ENCODE measurements at places on chromosomes 1 and 21.

DNA sequence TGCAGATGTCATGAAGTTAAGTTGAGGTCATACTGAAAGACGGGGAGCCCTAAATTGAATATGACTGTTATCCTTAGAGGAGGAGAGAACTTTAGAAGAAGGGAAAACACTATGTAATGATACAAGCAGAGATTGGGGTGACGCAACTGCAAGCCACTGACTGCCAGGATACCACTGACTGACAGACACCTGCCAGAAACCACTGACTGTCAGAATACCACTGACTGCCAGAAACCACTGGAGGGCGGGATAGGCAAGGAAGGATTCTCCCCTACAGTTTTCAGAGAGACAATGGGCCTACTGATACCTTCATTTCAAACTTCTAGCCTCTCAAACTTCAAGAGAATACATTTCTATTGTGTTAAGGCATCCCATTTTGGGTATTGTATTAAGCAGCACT, 388.7 kb downstream of the USH2A start:
- DNase-seq, result no peak

GRCh38 chr1:155884031-155884960, 24.9 kb downstream of the SYT11 start:
- no peak for DNase-seq

DNA sequence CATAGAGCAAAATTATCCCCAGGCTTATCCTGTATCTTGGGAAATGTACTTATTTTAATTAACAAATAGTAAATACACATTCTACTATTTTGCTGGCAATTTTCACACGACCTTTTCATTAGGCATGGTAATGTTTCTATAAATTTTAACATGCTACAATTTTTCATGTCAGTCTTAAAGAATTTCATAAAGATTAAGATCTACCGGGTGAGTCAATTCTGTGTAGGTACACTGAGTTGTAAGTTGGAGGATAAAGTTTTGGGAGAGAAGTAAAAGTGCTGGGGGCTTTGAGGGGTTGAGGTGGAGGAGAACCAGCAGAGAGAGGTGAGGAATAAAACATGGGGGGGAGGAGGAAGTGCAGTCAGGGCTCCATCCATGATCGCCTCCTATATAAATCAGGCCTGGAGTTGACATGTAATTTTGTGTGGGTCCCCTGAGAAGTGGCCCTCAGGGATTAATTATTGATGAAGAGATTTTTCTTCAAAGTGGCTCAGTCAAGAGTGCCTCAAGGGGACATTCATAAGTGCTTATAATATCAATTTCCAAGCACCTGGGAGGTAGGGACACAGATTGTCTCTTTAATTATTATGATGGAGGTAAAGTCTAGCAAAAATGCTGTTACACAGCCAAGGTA, 7.2 kb downstream of the DPYD start:
- no peak for DNase-seq

DNA sequence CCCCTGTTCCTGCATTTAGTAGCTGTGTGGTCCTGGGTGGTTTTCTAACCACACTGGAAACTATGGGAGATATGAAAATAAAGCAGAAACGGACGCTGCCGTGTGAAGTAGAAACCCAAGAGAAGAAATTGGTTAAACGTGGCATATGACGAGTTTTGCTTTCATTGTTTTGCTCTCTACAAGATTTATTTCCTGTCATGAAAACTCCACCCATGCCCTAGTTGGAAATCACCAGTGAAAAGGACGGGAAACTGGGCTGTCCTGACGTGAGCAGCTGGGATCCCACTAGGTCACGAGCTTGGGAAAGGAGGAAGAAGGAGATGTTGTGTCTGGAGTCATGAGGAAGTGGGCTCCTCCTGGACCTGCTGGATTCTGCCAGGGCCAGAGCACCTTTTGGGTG, 120.8 kb upstream of the GADD45A start:
- no peak for DNase-seq

- no peak for DNase-seq
These were observed 419.3 kb downstream of the KCTD3 start for GRCh38 chr1:215986401-215986800.

DNA sequence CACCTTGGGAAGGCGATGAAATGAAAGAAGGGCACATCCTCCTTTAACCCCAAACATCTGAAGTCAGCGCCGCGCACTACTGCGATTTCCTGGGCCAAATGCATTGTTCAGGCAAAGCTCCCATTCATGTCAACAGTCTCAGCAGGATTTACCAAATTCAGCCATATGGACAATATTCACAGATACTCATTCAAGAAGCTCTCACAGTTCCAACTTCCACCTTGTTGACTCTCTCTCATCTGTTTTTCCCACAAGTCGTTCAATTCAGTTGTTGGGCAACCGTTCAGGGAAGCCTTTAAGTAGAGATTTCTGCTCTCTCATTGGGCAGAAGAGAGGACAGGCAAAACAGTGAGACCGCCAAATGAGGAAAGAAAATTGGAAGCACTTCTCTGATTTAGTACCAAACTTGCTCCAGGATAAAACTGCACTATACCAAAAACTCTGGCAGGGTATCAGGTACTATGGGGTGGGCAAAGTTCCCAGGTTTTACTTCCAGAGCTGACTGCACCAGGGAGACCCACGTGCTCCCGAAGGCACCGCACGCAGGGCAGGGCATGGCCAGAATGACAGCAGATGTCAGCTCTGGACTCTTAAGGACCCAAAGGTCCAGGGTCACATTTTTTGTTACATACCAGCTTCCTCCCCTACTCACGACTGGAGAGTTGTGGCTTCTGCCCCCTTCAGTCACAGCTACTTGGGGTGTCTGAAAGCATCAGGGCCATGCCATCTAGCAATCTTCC, 668.8 kb downstream of the KIF26B start:
- DNase-seq, result no peak

DNA sequence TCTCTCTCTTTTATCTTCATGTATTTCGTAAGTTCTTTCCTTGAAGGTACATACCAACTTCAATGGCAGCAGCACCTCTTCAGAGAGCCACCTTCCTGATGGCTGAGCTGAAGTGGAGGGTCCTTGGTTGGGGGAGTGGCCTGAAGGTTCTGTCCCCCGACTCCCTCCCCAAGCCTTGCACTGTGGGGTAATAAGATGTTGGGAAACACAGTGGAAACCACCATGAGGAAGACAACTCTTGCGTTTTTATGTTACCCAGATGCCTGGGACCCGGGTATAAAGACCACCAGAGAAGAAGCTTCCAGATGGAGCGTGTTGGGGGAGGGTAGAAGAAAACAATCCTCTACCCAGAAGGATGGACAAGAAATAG, 794 bp downstream of the KRTAP12-3 start:
- DNase-seq, result no peak

DNA sequence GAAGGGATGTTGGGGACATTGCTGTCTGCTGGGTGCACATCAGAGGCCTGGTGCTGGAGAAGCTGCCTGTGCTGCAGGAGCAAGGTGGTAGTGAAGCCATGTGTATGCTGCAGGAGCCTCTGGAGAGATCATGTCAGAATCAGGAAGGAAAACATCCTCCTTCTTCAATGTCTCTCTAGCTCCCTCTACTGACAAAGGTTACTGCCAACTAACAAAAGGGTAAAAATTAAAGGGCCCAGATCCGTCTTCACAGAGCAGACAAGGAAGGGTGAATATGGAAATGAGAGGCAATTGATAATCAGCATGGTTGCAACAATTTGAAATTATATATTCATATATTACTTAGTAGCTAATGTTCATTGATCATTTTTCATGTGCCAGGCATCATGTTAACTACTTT, 32.2 kb downstream of the FAM177B start:
- DNase-seq, result no peak

GRCh38 chr1:41498391-41498790, 13.9 kb upstream of the EDN2 start:
- no peak for DNase-seq

GRCh38 chr21:29951911-29952310, 12.1 kb upstream of the GRIK1 start:
- no peak for DNase-seq

GRCh38 chr1:244329591-244330317, 122.0 kb downstream of the ADSS2 start:
- no peak for DNase-seq

- no peak for DNase-seq
These were observed 31.4 kb downstream of the NAV1 start for GRCh38 chr1:201570181-201570885.
